ENCODE measurements at places on chromosomes 3 and 15. TPM values are rescaled to one million over a fixed set of nuclear protein-coding genes. Genes with fewer than 3 reads are reported as not detected.

DNA sequence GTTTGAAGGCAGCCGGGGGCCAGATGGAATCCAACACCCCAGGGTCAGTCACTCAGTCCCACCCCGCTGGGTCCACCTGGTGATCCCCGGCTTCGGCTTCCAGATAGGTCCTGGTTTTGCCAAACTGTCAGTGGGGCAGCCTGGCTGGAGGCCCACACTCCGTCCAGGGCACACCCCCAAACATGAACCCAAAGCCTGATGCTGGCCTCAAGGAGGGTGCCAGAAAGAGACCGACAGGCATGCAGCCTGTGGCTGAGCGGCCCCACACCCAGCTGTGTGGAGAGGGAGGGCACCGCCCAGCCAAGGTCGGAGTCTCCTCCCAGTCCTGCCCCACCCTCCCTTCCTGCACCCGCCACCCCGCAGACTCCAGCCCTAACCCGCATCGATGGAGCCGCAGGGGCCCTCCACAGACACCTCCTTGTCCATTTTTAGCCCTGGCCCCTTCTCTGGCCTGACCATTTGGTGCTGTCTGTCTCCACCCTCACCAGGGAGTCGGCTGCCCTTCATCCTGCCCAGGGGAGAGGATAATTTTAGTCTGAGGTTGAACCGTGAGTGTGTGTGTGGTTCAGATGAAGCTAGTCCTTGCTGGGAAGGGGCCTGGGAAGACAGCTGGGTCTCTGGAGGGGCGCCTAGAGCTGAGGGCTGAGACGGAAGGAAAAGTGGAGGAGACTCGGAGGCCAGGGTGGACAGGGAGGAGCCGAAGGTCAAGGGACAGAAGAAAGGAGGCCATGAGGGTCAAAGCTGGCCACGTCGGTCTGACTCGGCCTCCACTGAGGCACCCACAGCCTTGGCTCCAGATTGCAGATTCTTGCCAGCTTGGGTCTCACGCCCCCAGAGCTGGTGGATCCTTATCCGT is 23.1 kb downstream of the TNK2 start:
- DNase-seq, result no peak

DNA sequence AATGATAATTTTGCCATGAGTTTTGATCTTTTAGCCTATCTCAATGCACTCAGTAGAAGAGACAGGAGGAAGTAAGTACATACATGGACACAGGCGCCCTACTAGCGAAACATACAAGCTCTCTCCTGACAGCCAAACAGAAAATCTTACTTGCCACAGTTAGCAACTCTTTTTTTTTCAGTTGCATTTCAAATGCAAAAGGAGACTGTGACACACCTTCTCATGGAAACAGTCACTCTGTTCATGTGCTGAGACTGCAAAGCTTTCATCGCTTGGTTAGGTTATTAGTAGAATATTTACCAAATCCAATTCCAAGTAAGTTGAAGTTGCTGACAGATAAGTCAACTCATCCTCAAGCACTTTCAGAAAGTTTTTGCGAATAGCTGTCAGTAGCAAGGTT is 223.3 kb downstream of the FOXP1 start:
- no peak for DNase-seq

- no peak for DNase-seq
These were observed 112.0 kb upstream of the HACD2 start for GRCh38 chr3:123696808-123697207.

- DNase-seq, result no peak
These were observed 153.8 kb upstream of the SLCO3A1 start for GRCh38 chr15:91699741-91700140.

DNA sequence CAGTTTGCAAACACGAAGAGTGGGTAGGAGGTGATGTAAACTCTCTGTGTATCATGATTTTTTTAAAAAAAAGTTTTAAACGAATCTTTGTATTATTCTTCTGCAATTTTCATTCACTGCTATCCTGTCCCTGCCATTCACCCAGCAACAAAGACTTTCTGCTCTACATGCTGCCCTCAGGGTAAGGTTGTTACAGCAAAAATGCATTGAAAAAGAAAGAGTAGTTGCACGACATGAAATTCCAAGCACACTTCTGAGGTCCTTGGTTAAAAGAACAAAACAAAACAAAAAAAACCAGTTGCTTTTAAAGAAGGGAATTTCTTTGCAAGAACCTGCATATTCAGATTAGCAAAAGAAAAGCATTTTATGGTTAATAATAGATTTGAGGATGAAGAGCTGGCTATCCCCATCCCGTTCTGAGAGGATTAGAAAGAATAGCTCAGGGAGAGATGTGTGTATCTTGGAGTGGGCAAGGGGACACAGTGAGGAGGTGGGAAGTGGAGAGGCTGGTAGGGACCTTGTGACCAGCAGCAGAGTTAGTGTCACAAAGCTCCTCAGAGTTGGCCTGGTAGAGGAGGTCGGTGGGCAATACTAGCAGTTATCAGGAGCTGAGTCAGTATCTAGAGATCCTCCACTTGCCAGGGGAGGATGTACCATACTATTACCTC is 290.8 kb downstream of the NEK10 start:
- DNase-seq, result no peak

- no peak for DNase-seq
These were observed 19.3 kb upstream of the TSC22D2 start for GRCh38 chr3:150388498-150389418.

GRCh38 chr3:8182904-8183303 is 318.7 kb upstream of the LMCD1 start:
- no peak for DNase-seq

DNA sequence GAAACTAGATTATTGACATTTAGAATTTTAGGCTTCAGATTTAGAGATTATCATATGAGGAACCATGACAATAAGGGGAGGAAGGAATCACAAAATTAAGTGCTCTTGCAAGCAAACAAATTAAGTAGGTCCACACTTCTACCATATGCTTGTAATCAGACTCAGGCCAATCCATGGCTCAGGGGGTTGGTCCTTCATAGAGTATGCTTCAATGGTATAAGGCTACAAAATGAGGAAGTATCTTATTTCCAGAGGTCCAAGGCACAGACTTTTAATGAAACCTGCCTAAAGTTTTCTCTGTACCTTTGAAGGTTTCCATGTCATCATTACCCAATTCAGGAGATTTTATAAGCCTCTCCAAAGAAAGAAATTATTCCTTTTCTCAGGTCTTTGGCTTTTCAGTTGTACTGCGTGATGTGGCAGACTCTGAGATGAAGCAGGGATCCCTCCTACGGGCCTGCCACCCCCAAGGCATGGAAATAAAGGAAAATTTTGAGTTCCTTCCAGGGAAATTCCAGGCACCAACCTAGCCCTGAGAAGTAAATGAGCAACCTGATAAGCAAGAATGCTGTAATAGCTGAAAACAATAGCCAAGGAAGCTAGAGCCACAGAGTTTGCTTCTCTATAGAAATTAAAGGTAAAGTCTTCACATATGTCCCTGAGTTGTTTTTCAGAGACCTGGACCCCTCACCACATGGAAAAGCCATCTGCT is 36.3 kb downstream of the SERPINI2 start:
- DNase-seq, result no peak

- DNase-seq, result no peak
These were observed 85.0 kb downstream of the TCF12 start for GRCh38 chr15:57003418-57003817.

DNA sequence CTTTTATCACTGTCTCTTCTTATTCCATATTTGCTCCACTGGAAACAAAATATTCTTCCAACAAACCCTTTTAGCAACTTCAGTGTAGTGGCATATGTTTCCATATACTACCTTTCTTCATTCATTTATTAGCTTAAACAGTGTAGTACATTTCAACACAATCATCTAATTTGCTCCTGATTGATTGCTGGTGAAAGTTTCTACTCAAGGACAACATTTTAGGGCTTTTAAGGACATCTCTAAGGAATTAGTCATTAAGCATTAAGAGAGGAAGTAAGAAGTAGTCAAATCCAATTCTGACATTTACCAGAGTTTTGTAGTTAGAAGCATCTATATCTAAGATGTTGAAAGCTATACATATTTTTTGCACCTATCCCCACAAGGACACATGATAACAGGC is 55.8 kb downstream of the RSRC1 start:
- DNase-seq, result no peak

DNA sequence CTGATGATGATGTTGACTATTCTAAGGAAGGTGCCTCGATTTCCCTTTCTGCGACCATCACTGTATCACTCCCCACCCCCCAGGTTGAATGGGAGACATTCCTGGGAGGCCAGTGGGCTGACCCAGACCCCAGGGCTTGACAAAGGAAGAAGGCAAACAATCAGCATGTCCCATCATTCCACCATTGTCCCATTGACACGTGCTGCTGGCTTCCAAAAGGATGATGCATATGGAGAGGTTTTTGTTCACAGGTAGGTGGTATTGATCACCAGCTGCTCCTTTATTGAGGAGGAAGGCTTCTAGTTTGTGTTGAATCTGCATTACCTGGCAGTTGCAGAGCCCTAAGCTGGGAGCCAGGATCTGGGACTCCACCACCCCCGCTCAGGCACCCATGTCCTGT is 30.4 kb downstream of the RASGRF1 start:
- peak; percentile 24 for DNase-seq

DNA sequence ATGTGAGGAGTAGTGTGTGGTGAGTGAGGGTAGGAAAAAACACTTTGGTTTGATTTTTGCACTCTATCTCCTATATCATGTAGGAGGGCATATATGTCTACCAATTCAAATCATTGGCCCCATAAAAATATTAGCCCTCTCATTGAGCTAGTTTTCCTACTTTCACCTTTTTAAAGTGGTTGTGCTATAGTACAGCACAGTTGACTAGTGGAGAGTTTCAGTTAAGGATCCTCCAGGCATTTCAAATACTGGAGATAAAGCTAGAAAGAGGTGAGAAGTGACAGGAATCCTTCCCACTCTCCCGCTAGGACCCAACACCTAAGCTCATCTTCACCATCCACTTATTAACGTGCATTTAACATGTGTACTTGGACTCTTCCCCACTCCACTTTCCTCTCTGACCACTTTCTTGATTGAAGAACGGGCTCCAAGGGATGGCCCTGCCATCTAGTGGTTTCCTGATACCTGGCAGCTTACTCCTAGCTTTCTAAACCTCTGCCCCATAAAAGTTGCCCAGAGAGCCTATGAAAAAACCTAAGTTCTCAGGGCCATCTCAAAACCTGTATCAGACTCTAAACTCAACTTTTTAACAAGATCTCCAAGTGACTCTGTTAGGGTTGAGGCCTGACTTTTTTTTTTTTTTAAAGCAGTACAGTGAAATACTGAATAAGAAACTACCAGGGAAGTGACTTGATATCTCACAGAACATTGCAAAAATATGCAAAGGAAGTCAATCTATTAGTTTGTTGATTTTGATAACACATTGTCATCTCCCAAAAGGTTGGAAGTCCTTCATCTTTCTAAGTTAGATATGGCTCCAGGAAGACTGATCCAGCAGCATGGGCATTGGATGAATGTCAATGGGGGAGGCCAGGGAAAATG is 17.9 kb downstream of the IL12A start:
- DNase-seq, result peak; percentile 64

DNA sequence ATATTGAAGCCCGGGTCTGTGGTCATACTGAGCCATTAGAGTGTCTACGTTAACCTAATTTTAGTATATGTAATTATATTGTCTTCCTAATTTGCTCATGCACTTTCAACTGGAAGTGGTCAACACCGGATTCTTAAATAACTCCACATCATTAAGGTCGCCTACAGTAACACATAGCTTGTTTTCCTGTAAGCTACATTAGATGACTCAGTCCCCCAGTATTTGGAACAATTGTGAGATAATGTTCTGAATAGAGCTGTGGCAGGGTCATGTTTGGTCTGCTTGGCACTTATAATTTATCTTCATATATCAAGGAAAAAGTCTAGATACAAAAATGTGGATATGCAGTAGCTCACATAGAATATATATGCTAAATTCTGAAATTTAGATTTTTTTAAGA is 486.2 kb downstream of the IGSF11 start:
- no peak for DNase-seq

GRCh38 chr3:81823882-81824395 is 62.5 kb upstream of the GBE1 start:
- no peak for DNase-seq

DNA sequence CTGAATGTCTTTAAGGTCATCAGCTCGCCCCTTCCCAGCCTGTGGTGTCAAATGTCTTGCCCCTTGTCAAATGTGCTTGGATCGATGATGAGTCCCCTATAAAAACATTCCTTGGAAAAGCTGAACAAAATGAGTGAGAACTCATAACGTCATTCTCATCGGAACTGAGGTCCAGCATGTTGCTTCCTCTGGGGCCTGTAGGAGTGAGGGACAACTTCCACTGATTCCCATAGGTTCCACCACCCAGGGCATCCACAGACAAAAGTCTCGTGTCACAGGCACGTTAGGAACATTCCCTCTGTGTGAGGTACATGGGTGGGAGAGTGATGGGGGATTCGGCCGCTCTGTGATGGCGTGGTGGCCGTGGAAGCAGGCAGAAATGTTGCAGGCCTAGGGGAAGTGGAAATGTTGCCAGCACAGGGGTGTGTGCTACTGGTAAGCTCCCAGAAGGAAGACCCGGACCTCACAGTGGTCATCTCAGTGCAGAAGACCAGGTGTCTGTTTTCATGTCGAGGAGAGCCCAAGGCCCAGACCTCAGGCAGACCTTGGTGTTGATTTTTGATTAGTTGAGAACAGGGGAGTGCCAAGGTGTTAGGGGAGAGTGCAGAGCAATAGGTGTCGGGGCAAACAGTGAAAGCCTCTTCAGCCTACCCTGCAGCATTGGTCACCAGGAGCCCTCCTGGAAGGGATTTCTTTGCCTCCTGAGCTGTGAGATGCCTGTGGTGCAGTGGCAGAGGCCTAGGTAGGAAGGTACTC is 96.8 kb downstream of the SNRPN start:
- DNase-seq, result no peak

DNA sequence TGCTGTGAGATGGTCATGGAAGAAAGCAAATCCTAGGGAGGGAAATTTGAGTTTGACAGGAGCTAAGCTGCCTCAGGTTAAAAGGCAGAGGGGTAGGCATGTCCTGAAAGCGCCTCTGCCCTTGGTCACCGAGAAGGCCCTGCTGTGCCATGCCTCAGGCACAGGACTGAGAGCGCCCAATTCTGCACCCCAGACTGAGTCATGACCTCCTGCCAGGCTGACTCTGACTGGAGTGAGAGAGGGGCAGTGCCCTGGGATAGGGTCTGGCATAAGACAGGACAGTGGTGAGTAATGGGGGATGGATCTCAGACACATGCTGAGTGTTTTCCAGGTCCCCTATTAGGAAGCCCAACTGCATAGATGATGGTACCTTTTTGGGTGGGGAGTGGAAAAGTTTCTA is 44.4 kb downstream of the EPHB1 start:
- DNase-seq, result no peak

Gene ERICH6
- not detected for total RNA-seq

Gene LARP6
- total RNA-seq, result 19.3 TPM

Gene AGTR1
- not detected for total RNA-seq

Gene LRRC58
- 29.2 TPM for total RNA-seq

Gene DNAJA4
- not detected for total RNA-seq

Gene ACOX2
- 4.3 TPM for total RNA-seq

Gene RTP3
- not detected for total RNA-seq

Gene IL17RB
- total RNA-seq, result 5.5 TPM

Gene SPTSSB
- 1.1 TPM for total RNA-seq
